Stimulated activated CD4-positive, alpha-beta T cell treated with anti-CD3 and anti-CD28 coated beads, Interleukin-1b, Interleukin-23, amount 100 ng/mL, for 1 hour (primary cell): ENCODE measurements at places on chromosomes 4 and X.

DNA sequence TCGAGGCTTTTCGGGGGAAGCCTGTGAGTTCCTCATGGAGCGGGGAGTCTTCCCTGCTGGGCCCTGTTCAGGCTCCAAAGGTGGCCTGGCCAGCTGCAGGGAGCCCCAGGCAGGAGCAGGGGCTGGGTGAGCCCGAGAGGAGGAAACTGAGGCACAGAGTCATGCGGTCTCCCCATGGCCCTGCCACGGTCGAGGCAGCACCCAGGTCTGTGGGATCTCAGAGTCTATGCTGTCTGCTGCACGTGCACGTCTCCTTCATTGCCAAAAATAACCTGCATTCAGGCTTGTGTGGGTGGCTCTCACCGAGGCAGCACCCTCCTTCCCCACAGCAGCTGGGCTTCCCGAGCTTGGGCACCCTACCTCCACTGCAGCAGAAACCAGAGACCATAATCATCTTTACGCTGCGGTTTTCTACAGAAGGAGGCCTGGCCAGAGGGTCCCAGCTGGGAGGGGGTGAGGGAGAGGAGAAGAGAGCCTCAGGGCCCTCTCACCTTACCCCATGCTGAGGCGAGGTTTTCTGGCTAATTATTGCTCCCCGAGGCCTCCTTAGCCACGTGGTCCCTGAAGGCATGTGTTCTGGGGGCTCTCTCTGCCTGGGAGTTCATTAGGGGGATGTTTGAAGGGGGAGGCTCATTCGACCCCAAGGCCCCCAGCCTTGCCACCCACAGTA lies 64.3 kb downstream of the CPZ start:
- no peak for DNase-seq

GRCh38 chrX:119501511-119502148 lies 33.4 kb downstream of the SLC25A5 start:
- no peak for DNase-seq

DNA sequence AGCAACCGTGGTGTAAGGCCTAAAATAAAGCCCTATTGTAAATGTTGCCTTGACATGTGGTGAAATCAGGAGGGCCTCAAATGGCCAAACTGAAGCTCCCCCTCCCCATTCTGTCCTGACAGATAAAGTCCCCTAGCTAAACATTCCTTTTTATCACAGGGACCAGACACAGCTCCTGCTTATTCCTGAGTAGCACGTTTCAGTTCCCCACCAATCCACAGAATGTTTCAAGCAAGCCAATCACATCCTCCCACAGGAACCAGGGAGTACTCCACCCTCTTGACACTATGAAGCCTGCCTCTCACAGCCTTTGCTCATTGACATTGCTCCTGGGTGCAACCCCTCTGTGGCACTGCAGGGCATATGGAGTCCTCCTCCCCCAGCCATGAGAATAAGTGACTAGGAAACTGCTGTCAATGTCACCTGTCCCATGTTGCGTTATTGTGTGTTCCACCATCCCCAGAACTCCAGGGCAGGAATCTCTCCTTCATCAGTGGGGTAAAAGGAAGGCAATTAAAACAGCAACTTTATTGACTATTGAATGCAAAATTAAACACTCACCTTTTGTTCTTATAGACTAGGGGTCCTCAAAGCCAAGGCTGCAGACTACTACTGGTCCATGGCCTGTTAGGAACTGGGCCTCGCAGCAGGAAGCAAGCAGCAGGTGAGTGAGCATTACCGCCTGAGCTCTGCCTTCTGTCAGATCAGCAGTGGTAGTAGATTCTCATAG lies 128.1 kb downstream of the COL25A1 start:
- DNase-seq = no peak

GRCh38 chr4:70772929-70773555 lies 51.3 kb downstream of the RUFY3 start:
- no peak for DNase-seq

- DNase-seq = no peak
Measured at GRCh38 chr4:175326796-175327195, 408.6 kb downstream of the ADAM29 start.

DNA sequence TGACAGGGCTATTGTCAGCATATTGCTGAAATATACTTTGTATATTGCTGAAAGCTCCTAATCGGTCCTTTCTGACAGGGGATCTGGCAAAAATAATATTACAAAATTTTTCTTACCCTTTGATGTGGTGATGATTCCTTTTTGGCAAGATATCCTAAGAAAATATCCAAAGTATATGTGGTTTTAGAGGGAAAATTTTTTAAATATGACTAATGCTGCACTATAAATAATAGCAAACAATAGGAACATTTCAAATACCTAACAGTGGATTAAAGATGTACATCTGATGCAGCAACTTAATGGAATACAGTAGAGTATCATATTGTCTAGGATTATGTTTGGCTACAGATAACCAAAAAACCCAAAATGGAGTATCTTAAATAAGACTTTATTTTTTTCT lies 49.6 kb downstream of the RRAGB start:
- DNase-seq = no peak

GRCh38 chr4:8176547-8177399 lies 18.2 kb upstream of the ABLIM2 start:
- DNase-seq = no peak

DNA sequence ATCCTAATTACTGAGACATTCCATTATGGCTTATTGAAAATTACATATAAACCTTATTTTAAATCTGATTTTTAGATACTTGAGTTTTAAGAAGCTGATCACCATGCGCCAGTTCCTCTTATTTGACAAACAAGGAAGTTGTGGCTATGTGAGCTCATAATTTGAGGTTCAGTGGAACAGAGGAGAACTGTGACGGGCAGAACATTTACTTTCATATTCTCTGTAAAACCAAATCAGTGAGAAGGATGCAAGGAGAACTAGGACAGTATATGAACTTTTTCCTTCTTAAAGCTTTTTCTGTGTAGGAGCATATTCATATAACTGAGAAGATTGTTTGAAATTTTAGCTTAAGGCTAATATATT lies 25.3 kb downstream of the STIM2 start:
- DNase-seq = no peak

DNA sequence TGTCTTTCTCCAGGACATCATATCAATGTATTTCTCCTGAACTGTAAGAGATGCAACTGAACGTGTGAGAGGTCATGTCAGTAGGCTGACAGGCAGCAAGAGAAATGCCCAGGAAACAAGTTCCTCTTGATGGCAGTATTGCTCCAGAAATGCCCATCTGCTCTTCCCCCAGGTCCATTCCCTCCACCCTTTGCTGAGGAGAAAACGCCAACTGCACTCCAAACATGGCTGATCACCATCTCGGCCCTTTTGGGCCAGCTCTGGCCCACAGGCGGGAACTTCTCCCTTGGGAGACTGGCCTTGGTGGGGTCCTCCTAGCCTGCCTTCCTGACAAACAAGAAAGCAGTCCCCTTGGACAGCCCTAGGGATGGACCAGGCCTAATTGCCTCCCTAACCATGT lies 276.5 kb upstream of the AGTR2 start:
- DNase-seq = no peak

GRCh38 chr4:89616382-89616781 lies 220.6 kb downstream of the SNCA start:
- no peak for DNase-seq

DNA sequence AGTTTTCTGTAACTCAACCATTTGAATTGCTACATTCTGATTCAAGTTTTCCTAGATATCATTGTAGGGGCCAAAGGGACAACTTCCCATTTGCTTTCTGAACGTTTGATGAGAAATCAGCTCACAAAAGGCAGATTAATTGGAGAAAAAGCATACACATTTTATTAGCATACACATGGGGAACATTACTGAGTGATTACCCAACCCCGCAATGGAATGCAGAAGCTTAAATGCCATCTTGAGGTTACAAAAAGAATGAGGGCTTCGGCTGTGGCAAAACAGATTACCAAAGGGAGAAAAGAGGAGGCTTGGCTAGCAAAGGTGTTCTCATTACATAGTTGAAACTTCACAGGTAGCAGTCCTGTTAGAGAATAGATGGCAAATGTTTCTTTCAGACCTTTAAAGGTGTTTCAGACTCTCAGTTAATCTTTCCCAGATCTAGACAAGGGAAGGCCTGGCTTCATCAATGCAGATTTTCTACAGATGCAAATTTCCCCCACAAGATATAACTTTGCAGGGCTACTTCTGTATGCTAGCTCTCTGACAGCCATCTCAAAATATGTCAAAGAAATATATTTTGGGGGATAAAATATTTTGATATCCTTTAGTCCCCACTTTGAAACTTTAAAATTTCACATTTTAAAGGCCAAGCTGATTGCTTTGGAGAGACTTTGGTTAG lies 26.5 kb upstream of the HERC6 start:
- no peak for DNase-seq

DNA sequence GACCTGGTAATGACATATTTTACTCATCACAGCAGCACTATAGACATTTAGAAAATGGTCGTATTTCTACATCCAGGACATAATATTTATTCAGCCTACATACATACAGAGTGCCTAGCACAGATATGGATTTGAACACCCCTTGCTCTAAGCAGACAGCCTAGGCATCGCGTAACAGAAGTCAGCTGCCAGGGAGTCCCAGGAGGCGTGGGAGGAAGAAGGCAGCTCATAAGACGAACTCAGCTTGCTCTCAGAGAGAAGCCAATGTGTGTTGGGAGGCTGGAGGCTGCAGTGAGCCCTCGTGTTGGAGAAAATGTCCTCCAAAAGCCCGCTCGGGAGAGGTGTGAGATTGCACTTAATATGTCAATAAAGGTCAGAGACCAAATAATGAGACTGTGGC lies 131.6 kb downstream of the BCOR start:
- DNase-seq = no peak

DNA sequence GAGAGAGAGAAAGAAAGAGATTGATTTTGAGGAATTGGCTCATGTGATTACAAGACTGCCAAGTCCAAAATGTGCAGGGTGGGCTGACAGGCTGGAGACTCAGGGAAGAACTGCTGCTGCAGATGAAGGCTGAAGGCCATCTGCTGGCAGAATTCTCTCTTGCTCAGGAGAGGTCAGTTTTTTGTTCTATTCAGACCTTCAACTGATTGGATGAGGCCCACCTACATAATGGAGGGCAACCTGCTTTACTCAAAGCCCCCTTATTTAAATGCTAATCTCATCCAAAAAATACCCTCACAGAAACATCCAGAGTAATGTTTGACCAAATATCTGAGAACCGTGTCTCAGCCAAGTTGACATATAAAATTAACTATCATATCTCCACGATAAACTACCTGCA lies 38.2 kb upstream of the MAMLD1 start:
- DNase-seq = no peak

DNA sequence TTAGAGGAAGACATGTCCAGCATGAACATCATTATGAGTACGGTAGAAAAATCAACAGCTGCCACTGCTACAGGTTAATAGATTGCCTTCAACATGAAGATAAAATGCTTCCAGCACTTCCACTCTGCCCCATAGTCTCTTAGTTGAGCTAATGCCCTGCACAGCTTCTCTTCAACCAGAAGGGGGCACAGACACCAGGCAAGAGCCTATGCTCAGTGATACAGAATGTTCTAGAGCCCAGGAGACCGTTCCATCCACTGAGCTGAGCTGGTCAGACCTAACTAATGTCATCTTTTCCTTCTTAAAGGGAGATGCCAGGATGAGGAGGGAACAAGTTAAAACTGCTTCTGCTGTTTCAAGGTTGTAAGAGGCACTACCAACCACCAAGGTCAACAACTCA lies 42.2 kb downstream of the SMIM10L2A start:
- DNase-seq = no peak

GRCh38 chr4:16759931-16760582 lies 138.4 kb downstream of the LDB2 start:
- DNase-seq = no peak

GRCh38 chr4:31175242-31175910 lies 455.2 kb downstream of the PCDH7 start:
- DNase-seq = no peak

- no peak for DNase-seq
Measured at GRCh38 chrX:70525733-70526132, 81.1 kb downstream of the DLG3 start.

- DNase-seq = no peak
Measured at GRCh38 chr4:8132947-8133705, 25.5 kb downstream of the ABLIM2 start.

DNA sequence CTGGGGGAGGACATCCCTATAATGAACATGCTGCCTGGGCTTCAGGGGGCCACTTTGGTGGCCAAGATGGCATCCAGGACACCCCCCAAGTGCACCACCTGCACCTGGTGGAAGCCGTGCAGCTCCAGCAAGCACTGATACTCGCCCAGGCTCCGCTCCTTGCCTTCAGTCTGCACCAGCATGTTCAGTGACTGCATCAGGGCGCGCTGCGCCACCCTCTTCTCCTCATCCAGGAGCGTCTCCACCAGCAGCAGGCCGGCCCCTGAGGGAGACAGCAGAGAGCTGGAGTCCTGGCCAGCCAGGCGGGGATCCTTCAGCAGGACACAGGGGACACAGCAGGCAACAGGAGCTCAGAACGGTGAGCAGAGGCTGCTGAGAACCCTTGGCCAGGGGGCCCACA lies 11.3 kb upstream of the SLC25A6 start:
- DNase-seq = no peak

DNA sequence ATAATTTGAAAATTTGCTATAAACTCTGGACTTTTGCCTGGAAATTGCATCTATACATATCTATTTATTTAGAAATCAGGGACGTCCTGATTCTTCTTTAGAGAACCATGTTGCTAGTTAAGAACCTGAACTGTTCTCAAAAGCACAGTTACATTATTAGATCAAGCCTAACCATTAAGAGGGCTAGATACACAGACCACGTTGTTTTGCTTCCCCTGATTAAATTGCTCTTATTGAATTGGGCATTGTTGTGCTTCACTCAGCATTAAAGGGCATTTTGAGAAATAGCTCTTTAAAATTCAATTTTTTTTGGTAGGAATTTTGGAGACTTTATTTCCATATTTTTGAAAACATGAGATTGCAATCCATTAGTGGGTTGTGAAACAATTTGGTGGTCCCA lies 44.4 kb downstream of the FIP1L1 start:
- no peak for DNase-seq
